Psoas muscle (tissue), 8 donors: ENCODE measurements at places on chromosomes 4 and X. TPM values are rescaled to one million over a fixed set of nuclear protein-coding genes. Genes with fewer than 3 reads are reported as not detected.

HS6ST2 gene
- polyA plus RNA-seq, result 0.30 TPM

DNA sequence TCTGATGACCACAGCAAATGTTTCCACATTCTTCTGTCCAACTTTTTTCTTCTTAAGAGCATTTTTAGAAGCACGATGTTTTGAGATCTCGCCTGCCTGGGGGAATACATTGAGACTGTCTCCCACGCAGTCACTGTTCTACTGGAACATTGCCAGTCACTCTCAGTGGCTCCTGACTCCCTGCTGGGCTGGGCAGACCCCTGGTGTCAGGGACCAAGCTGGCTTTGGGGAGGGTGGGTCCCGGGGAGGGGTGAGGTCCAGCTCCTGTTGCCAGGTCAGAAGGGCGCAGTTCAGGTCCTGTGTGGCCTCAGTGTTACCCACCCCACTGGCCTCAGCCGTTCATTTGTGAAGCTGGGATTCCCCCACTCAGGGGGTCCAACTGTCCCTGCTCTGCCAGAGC lies 18.9 kb upstream of the ABLIM2 start:
- DNase-seq, result no peak

DNA sequence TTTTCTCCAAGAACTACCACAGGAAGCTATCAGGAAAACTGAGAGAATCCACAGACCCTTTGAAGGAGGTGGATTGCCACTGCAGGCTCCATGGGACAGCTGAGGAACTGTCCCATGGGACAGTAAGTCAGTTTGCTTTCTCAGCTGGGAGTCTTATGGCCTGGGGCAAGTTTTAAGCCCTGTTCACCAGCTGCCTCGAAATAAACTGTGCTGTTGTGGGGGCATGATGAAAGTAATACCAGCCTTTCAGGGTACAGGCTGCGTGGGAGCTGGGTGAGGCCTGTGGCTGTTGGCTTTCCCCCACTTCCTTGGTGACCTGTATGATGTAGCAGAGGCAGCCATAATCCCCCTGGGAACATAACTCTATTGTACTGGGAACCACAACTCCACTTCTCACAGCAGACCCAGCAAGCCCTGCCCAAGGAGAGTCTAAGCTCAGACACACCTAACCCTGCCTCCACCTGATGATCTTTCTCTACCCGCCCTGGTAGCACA lies 452.1 kb downstream of the STPG2 start:
- no peak for DNase-seq

DNA sequence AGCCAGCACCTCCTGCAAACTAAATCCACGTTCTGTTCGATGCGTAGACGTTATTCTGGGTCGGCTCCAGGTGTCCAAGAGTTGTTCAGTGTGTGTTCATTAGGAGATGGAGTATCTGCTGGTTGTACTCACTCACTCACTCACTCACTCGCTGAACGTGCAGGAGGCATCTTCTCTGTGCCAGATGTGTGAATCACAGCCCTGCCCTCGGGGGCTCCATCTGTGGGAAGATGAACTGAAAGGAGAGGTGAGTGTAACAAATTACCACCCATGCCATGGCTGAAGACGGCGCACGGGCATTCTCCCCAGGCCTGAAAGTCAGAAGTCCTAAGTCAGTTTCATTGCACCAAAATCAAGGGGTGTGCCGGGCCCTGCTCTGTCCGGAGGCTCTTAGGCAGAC lies 16.1 kb downstream of the NSG1 start:
- no peak for DNase-seq

DNA sequence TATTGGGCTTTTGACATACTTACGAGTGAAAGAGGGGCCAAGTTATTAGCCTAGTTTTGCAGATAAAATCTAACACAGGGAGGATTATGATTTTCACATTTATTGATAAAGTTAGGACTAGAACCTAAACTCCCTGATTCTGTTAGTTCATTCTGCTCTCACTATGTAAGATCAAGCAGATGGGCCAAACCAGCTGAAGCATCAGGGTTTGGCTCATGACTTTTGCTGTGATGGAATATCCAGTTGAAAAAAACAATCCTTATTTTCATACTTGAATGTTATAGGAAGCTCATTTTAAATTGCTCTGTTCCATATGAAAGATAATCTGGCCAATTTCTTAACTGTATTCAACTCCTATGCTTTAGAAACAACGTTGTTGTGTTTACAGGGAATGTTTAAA lies 21.2 kb downstream of the SPRY1 start:
- no peak for DNase-seq

CCDC110 gene
- 0.07 TPM for polyA plus RNA-seq

DNA sequence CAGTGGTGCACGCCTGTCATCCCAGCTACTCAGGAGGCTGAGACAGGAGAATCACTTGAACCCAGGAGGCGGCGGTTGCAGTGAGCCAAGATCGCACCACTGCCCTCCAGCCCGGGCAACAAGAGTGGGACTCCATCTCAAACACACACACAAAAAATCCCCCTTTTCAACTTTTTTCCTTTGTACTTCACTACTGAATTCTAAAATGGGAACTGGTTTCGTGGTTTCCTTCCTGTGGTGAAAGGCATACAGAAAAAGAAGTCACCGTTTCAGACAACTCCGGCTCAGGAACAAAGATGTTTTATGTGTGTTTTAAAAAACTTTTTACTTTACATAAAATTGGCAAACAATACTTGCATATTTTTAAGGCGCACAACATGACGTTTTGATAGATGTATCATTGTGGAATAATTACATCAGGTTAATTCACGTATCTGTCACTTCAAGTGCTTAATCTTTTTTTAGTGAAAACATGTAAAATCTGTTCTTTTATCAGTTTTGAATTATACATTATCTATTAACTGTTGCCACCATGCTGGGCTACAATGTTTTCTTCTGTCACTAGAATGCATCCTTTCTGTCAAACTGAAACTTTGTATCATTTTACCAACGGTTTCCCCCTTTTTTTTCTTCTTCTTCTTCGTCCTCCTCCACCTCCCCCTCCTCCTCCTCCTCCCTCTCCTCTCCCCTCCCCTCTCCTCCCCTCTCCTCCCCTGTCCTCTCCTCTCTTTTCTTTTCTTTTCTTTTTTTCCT lies 186.0 kb downstream of the CRLF2 start:
- no peak for DNase-seq

DNA sequence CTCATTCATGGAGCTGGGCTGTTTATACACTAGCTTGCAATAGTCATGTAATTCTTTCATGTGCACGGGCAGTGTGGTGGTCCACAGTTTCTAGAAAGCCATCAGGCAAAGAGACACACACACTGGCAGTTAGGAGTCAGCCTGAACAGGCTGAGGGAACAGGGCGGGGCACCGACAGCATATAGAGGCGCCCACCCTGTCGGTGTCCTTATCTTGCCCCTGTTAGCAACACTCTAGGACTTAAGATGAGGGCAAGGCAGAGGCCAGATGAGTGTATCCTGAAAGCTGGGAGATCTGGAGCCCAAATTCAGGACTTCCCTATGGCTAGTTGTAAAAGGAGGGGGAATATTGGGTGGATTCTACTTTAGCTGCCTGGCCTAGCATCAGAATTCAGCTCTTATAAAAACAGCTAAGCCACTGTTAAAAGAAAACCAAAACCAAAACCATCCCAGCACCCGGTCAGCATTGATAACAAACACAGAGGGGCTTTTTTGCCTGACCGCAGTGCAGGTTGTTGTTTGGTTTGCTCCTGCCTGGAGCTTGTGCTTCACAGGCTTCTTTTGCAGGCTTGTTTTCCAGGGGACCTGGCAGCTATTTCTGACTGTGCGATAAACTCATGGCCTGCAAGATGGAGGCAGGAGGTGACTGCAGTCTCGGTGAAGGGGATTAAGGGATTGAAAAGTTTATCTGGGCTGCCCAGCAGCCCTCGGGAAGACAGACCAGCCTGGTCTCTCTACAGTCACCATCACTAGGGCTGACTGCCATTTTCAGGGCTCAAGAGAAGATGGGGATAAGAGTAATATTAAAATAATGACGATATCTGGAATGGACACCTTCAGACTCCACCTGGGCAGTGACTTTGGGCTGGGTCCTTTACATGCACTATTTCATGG lies 638.9 kb downstream of the MID1IP1 start:
- no peak for DNase-seq

- DNase-seq, result no peak
Observed at GRCh38 chr4:128322986-128323385, 35.4 kb upstream of the PGRMC2 start.

GRCh38 chr4:165198329-165198728 lies 9.0 kb upstream of the KLHL2 start:
- DNase-seq, result no peak

DNA sequence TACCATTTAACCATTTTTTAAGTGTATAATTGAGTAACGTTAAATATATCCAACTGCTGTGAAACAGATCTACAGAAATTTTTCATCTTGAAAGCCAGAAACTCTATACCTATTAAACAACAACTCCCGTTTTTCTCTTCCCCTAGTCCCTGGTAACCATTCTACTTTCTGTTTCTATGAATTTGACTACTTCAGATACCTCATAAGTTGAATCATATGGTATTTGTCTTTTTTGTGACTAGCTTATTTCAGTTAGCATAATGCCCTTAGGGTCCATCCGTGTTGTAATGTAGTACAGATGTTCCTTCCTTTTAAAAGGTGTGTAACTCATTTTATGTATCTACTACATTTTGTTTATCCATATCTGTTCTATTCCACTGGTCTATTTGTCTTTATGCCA lies 48.7 kb downstream of the STAG2 start:
- no peak for DNase-seq

SSR4 gene
- 107 TPM for polyA plus RNA-seq

GRCh38 chr4:118278473-118279274 lies 74.1 kb downstream of the PRSS12 start:
- peak; percentile 97 for DNase-seq

KDR gene
- polyA plus RNA-seq, result 4.5 TPM

- peak; percentile 10 for DNase-seq
Observed at GRCh38 chr4:2823301-2823670, 20.4 kb upstream of the ADD1 start.

GRCh38 chr4:20395160-20395773 lies 143.6 kb downstream of the SLIT2 start:
- no peak for DNase-seq

- no peak for DNase-seq
Observed at GRCh38 chr4:26302031-26302899, 18.5 kb upstream of the RBPJ start.

DNA sequence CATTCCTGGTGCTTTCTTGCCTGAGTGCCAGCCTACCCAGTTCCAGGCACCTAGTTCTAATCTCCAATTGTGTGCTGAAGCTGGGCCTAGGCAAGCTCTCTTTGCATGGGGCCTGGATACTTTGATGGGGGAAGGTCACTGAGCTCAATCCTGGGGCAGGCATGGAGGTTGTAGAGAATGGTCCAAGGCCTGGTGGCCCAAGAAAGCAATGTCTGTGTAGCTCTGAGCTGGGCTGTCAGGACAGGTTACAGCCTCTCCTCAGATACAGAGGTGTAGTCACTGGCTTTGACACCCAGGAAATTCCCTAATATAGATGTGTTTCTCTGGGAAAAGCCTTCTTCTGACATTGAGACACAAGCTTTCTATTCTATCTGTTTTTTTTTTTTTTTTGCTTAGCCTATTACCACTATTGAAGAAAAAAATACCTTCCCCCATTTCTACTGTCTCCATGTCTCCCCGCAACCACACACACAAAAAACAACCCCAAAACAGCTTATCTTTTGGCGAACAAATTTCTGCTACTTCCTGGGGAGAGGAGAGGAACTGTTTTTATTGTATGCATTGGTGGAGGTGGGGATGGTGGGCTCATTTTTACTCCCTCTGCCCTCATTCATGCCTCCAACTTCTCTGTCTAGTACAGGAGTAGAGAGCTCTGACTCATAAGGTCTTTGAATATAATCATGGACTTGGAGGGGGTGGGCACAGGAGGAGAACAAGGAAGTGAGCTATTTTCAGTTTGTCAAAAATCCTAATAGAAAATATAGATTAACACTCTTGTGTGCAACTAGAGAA lies 66.7 kb upstream of the DHX15 start:
- no peak for DNase-seq

DNA sequence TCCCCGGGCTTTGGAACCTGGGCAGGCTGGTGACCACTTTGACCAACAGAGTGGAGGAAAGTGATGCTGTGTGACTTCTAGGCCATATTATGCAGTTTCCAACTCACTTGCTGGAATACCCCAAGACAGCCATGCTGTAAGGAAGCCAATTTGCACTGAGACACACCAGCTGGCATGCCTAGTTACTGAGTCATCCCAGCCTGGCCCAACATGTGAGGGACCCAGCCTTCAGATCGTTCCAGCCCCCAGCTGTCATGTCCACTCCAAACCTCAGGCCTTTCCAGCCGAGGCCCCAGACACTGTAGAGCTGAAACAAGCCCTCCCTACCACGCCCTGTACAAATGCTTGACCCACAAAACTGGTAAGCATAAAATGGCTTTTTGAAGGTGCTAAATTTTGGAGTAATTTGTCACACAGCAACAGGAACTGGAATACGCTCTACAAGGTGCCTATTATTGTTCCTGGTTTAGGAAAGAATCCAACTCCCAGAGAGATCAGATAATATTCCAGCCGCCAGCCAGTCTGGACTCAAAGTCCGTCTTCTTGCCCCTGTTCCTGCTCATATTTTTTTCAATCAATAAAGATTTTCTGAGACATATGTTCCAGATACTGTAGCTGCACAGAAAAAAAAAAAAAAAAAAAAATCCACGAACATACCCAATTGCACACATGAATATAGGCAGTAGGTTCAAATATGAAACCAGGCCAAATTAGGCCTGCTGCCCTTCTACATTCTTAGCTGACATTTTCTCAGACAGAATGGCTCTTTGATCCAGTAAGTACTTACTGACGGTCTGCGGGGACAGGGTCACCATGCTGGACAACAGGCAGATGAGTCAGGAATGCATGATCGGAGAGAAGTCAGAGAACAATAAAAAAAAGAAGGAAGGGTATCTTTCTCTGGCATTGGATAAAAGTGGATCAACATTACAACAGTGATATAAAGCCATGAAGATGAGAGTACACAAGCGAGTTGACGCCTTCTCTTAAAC lies 35.1 kb downstream of the SH3KBP1 start:
- DNase-seq, result no peak

MAOB gene
- 13.0 TPM for polyA plus RNA-seq

TBC1D1 gene
- 18.1 TPM for polyA plus RNA-seq

- no peak for DNase-seq
Observed at GRCh38 chrX:134431894-134432293, 28.1 kb upstream of the HPRT1 start.

- no peak for DNase-seq
Observed at GRCh38 chrX:106611317-106611678, 480 bp upstream of the RADX start.

DNA sequence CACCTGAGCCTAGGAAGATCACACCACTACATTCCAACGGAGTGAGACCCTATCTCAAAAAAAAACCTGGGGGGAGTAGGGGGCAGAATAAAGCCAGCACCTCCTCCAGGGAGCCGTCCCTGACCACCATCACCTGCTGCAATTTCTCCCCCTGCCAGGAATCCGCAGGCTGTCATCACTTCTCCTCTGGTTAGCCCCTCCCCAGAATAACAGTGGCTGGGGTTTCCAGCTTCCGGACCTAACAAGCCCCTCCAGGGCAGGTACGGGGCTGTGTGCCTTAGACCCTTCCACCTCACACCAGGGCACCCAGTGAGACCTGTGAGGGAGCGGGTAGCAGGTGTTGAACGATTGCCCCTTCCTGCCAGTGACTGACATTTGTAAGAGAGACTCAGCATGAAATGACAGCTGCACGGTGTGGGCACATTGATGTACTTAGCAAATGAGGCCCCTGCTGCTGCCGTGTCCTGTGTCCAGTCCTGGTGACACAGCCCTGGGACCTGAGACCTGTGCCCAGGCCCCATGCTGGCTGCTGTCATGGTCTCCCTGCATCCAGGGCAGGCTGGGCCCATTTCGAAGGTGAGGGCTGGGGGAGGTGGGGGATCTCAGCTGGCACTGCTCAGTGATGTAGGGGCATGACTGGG lies 6.7 kb upstream of the WFS1 start:
- DNase-seq, result no peak

GRCh38 chr4:183132081-183132480 lies 33.0 kb downstream of the WWC2 start:
- DNase-seq, result no peak

MED14 gene
- polyA plus RNA-seq, result 23.9 TPM
